NCI-H2081 (cell line): ENCODE measurements at places on chromosomes 7 and 10.
A peak's percentile ranks its signal among the peaks of the same experiment; 100 is the strongest.

DNA sequence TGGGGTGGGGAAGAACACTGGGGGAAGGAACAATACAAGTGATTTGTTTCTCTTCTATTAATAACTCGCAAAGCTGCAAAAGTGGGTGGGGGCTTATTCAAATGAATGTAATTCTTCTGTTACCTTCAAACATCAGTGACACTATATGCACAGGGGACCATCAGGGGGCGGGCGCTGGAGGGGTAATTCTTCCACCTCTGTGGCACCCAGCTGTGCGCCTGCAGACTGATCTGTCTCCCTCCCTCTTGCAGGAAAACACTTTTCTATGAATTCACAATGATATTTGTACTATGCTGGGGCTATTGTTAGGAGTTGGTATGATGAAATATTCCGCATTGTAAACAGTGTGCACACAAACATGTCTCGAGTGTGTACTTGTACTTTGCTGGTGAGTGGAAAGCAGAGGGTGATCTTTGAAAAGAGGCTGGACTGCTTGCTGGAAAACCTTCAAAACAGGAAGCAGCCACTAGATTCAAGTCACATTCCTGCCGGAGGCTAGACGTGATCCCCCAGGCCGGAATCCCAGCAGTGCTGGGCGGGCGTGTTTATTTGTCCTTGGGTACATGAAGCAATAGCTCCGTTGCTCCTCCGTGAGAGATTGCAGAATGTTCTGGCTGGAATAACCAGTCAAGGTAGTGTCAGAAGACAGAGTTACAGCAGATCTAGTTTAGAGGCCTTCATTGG is 15.8 kb upstream of the BNIP3 start:
- DNase-seq, result no peak

GRCh38 chr10:71413581-71413980 is 16.9 kb downstream of the CDH23 start:
- no peak for DNase-seq

GRCh38 chr10:78563314-78563713 is 505.5 kb upstream of the ZMIZ1 start:
- DNase-seq, result no peak

- no peak for DNase-seq
These were observed 92.4 kb downstream of the LRRN3 start for GRCh38 chr7:111183321-111183720.

DNA sequence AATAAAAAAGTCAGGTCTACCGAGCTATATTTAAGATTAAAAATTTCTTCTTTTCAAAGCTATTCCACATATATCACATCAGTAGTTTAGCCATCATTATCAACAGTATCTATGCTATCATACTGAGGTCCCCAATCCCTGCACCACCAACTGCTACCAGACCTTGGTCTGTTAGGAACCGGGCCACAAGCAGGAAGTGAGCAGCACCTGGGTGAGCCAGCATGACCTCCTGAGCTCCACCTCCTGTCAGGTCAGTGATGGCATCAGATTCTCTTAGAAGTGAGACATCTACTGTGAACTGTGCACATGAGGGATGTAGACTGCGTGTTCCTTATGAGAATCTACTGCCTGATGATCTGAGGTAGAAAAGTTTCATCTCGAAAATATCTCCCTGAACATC is 632.1 kb upstream of the KCND2 start:
- DNase-seq, result no peak

- DNase-seq, result no peak
These were observed 67.6 kb upstream of the VIPR2 start for GRCh38 chr7:159212226-159212625.

GRCh38 chr7:16514729-16515128 is 11.9 kb upstream of the LRRC72 start:
- DNase-seq, result no peak

- DNase-seq, result no peak
These were observed 3.1 kb upstream of the ETV1 start for GRCh38 chr7:13992596-13992964.

GRCh38 chr10:127612-128432 is 7.4 kb upstream of the ZMYND11 start:
- DNase-seq, result no peak

DNA sequence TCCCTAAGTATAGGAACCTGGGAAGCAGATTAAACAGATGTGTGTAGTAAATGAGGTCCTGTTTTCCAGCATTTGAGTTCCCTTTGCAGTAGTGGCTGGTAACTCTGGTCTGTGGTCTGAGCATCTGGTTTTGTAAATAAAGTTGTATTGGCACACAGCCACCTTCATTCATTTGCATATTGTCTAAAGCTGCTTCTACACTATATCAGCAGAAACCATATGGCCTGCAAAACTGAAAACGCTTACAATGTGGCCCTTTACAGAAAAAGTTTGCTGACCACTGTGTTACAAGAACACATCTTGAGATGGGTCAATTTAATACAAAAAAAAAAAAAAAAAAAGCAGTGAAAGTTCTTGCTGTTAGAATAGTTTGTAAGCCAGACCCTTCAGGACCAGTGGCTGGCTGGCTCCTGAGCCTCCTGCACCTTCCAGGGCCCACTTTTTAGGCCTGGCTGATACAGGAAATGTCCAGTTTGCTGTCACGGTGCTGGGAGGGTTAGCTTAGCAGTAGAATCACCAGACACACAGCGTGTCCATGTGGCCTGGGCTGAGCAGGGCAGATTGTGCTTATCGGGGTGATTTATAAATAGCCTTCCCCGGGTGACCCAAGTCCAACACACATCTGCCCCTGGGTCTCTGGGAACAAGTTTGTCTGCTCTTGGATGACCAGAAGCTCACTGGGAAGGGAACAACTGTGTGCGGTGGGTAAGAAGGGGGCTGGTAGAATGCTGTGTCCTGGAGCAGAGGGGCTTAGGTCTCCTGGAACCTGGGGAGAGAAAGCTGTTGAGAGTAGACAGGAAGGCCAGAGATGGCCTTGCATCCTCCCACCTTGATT is 1.4 kb downstream of the C10orf71 start:
- no peak for DNase-seq

GRCh38 chr10:22761569-22762220 is 47.3 kb upstream of the PIP4K2A start:
- DNase-seq, result no peak

GRCh38 chr7:155773531-155773930 is 38.7 kb downstream of the SHH start:
- no peak for DNase-seq

- DNase-seq, result no peak
These were observed 21.3 kb downstream of the KBTBD2 start for GRCh38 chr7:32870298-32870697.

DNA sequence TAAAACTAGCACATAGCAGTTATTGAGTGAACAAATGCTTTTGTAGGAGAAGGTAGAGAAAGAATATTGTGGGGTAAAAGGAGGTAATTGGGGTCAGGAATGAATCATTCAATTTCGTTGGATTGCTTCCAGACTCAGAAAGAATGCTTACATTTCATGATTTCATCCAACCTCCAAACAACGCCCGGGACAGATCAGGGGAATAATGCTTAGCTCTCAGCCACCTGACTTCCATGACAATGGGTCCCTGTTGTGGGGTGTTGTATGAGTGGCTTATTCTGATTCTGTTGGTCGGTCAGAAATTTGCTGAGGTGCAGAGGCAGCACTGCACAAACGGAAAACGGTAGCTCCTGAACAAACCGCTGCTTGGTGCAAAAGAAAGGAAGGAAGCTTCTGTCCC is 24.0 kb upstream of the INPP5F start:
- no peak for DNase-seq

DNA sequence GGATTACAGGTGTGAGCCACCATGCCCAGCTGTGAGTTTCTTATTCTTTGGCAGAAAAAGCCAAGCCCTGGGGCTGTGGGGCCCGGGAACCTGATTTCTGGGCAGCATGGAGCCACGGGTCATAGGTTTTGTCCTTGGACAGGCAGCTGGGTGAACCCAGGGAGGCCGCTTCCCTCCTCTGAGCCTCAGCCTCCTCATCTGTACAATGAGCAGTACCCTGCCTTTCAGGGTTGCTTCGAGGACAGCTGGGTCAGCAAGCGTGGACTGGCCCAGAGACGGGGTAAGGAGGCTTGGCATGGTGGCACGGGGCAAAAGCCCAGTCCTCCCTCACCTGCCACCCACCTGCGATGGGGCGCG is 84.1 kb upstream of the GNA12 start:
- DNase-seq, result no peak

DNA sequence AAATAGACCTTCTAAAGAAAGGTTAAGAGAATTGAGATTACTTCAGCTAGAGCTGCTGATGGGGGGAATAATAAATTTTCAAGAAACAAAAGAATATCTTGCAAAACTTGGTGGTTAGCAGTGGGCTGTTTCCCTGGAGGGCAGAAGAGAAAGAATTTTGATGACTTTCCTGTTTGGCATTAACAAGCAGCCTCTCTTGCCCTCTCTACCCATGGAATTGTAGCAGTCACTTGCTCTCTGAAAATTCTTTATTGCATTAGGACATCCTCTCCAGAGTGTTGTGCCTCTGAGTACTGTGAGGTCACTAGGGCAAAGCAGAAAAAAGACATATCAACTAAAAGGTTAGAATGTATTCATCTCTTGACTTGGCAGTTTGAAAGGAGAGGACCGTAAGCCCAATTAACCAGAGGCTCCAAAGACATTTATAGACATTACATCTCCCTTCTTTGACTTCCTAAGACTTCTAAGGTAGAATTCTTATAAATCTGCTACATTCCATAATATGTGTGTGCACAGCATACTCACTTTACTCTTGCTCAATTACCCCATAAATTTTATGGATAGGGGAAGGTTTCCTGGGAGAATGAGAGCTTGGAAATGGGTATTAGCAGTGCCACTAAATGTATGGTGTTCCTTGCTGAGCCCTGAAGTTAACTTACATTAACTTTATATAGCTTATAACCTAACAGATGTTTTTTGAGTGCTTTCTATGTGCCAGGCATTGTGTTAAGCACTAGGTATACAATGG is 215.3 kb downstream of the KIF20B start:
- no peak for DNase-seq

- no peak for DNase-seq
These were observed 91.4 kb downstream of the EXOC4 start for GRCh38 chr7:133344275-133344674.

GRCh38 chr7:4784799-4785198 is 9.4 kb downstream of the AP5Z1 start:
- no peak for DNase-seq

DNA sequence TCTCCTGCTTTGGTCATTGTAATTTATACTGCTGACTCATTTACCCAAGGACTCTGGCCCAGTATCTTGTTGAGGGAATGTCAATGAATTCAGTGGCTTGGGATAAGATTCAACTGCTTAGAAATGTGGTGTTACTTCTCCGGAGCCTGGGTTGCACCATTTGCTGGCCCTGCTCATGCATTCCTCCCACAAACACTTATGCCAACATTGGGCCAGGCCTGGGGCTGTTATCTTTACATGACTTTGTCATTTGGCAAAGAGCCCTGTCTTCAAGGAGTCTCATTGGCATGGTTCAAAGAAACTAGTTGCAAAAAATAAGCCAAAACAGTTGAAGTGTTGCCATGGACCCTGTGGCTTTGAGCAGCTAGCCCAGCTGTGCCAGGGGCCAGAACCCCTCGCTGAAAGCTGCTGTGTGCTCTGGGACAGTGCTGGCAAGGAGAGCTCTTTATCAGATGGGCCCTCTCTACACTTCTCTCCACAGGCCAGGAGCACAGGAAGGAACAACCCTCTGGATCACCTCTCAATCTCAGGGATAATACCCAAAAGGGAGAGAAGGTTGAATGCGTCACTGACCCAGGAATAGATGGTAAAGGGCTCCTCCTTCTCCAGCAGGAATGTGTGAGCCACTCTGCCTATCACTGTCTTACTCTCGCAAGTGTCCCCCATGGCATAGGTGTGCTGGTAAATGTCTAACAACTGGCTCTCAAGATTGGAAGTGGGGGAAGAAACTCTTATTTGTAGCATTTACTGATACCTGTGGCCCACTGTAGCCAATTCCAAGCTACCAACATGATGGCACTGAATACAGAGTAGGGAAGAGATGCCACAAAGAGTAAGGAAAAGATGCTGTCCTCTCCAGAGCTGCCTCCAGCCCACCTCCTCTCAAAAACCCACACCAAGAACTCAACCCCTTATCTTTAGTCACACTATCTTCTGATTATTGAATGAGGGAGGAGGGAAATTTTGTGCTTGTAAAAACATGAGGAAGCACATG is 23.5 kb upstream of the PDE1C start:
- DNase-seq, result no peak

DNA sequence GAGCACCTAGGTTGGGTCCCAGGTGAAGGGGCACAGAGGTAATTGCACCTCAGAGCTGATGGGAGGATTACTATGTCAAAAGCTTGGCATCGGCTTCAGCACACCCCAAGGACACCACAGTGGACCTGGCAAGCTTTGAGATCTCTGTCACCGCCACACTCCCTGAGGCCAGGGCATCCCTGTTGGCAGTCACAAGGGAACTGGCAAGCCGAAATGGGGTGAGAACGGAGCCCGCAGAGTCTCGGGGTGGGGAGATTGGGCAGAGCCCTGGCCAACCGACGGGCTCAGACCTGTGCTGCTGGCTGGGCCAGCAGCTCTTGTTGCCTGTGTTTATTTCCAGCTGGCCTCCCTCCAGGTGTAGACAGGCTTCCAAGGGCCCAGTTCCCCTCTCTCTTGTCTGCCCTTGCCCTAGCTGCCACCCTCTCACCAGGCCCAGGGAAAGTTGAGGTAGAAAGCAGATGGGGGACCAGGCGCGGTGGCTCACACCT is 2.5 kb downstream of the HSPB1 start:
- peak; percentile 73 for DNase-seq

- no peak for DNase-seq
These were observed 30.4 kb downstream of the PDLIM1 start for GRCh38 chr10:95260397-95260881.

- no peak for DNase-seq
These were observed 238.5 kb downstream of the ADARB2 start for GRCh38 chr10:1498746-1499358.

- DNase-seq, result peak; percentile 29
These were observed 928 bp upstream of the CSTF2T start for GRCh38 chr10:51700228-51700817.

GRCh38 chr7:22667562-22668239 is 59.3 kb upstream of the IL6 start:
- DNase-seq, result no peak

DNA sequence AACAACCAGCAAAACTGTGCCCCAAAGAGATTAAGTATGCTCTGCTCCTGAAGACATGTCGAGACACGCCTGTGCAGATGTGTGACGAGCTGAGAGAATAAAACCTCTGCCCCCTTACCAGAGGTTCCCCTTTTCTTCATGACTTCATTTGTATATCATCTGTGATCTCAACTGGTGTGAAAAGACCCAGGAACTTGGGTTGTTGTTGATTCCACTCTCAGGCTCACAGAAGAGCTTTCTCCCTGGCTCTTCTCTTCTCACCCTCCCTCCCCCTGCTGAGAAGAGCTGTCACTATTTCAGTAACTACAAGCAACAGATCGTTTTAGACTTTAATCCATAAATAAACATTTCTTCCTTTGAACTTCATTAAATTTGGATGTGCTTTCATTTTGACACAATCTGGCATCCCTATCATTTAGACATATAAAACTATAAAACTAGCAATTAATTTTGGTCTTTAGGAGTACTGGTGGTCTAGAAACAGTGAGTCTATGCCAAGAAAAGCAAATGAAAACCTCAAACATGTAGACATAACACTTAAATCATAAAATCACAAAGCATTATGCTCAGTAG is 179.3 kb upstream of the FZD8 start:
- DNase-seq, result no peak
